ENCODE measurements at places on chromosomes 5 and 9.

DNA sequence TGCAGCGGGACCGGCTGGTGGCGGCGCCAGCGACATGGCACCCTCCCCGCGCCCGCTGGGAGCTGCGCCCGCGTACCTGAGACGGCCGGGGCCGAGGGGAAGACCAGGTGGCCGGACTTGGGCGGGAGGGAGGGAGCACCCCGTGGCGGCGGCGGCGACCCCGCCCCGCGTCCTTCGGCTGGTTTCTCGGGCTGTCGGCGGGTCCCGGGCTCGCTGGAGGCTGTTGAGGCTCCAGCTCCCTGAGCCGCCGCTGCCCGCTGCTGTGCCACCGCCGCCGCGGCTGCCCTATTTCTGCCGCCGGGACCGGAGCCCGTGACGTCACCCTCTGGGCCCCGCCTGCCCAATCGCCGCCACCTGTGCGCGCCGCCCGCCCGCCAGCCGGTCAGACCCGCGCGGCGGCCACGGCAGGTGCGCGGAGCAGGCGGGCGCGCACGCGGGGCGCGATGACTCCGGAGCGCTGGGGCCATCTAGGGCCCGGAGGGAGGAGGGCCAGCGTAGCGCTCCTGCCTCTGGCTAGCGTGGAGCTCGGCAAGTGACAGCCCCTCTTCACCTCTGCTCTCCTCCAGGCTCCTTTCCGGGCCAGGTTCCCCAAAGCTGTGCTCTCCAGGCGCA, at the start of gene FSTL4:
TSS of gene FSTL4 (minus strand) at position 293 of the 612 bp plus-strand sequence.
- DNase-seq = no peak

DNA sequence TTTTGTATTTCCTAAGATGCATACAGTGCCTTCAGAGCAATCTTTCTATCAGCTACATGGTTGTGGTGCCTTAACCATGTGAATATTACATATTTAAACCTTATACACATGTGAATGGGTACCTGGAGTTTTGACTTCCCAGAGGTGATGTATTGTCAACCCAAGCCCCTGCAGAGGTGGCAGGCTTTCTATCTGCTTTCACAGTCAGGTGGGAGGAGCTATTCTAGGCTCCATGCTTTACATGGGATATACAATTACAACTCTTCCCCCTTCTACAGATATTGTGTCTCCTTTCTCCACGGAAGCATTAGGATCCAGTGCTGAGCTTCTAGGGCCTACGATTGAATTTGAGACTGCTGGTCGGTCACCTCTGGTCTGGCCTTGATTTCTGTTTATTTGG, 89.8 kb upstream of the TUT7 start:
- DNase-seq = no peak

DNA sequence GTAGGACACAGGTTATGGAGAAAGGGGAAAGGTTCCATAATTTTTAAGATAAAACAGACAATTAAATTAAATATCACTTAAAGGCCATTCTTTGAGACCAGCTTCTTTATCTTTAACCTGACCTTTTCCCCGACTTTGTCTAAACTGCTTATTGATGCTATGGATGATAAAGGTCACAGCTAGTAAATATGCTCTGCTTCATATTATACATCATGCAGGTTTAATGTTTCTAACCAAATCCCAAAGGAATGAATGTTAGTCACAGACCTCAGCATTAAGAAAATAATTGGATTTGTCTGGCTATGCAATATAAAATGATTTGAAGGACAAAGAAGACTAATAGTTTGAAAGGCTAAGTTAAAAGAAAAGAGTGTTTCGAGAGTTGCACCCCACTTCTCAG, 147.6 kb downstream of the ST8SIA4 start:
- no peak for DNase-seq

DNA sequence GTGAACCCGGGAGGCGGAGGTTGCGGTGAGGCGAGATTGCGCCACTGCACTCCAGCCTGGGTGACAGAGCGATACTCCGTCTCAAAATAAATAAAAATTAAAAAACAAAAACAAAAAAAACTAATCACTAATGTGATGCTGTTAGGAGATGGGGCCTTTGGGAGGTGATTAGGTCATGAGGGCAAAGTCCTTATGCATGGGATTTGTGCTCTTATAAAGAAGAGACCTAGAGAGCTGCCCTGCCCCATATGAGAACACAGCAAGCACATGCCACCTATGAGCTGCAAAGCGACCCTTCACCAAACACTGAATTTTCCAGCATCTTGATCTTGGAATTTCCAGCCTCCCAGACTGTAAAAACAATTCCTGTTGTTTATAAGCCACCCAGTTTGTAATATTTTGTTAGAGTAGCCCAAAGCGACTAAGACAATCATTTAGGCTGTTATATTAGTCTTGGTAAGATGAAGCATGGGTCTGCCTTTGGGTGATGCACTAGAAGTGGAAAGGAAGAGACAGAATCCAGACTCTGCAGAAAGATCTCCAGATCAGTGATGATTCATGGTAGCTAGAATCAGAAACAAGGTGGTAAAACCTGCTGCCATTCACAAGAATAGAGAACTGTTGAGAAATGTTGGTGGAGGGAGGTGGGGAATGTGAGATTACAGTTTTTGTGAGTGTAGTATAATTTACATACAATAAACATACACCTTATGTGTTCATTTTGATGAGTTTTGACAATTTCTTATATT, 26.2 kb downstream of the GPR21 start:
- DNase-seq = no peak

DNA sequence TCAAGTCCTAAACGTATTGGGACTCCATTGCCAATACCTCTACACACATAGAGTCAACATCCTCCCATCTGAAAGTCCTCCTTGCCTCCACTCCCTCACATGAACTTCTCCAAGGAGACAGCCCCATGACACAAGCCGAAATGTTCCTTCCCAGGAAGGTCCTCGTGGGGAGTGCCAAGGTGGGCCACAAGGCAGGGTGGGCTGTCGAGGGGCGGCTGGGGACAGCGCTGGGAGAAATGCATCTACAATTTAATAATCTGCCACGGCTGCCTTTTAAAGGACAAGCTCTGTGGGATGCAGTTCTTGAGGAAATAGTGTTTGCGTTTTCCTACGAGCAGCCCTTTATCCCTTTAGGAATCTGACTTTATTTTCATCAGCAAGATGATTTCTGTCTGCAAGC, 138.7 kb downstream of the GABBR2 start:
- no peak for DNase-seq

GRCh38 chr5:79143684-79144379, 32.2 kb downstream of the BHMT start:
- DNase-seq = no peak

DNA sequence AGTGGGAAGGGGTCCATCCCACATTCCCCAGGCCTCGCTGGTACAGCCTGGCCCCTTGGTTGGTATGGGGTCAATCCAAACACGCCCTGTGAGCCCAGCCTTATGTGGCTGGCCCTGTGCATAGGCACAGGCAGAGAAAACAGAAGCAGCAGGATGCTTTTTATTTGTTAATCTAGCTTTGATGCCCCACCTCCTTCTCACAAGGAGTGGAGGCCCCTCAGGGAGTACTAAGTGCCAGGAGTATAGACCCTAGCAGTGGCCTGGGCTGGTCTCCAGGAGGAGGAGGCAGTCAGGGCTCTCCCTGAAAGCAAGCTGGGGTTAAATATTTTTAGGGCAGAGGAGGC, 14.6 kb upstream of the TCF7 start:
- DNase-seq = no peak

Data from right renal cortex interstitium (tissue), 3 donors.